Astrocyte of the cerebellum (primary cell): ENCODE measurements at places on chromosomes 12 and 14.
A peak's percentile ranks its signal among the peaks of the same experiment; 100 is the strongest.

DNA sequence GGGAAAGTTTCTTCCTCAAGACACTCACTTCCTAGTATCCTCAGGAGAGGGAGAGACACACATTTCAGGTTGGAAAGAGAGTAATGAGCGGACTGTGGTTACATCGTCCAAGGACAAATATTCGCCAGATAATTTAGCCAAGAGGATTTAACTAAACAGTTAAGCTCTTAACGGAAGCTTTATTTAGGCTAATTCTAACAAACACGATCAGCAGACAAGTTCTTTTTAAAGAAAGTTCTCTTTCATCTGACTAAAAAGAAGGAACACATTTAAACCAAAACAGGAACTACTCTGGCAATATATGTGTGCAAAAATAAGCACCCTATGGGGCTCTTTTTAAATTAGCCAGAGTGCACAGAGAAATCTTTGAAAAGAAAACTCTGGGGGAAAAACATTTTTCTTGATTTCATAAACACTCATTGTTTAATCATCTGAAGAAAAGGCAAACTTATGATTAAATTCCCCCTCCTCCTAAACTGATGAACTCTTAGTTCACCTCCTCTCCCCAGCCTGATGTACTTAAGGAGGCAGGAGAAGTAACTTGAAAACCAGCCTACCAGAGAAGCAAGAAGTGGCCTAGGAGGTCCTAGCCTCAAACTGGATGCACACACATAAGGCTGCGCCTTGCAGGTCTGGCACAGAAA, 13.3 kb upstream of the BTG1 start:
- DNase-seq, result no peak

- DNase-seq, result no peak
Observed at GRCh38 chr14:49858383-49858782, 5.8 kb upstream of the NEMF start.

DNA sequence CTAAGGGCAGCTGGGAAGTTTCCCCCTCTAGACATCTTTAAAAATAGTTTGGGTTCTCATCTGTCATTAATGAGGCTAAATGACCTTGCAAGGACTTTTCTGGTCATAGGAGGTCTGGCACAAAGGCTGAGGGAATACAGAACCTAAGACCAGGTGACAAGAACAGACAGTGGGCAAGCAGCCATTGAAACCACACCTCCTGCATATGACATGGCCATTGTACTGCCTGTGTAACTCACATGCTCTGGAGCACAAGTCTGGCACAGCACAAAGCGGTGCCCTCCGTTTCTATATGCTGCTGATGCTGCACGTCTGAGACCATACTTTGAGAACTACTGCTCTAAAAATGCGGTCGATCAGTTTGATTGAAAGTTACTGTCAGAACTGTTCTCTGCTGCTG, 143.3 kb downstream of the APAF1 start:
- DNase-seq, result no peak

- no peak for DNase-seq
Observed at GRCh38 chr14:68822132-68822651, 29.3 kb upstream of the ZFP36L1 start.

DNA sequence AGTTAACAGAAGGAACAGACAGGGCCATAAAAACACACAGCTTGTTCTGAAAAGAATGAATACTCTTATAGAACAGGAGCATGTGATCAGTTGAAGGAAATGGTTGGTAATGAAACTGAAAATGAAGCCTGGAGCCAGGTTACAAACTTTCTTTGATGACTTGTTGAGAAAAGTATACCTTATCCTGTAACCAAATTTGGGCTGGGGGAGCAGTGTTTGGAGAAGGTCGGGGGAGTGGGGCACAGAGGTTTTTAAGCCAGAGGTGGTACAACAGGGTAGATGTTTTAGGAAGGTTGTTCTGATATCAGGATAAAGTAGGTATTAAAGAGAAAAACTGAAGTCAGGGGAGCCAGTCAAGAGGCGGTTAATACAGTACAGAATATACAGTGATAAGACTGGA, 8.2 kb downstream of the GOLT1B start:
- no peak for DNase-seq

DNA sequence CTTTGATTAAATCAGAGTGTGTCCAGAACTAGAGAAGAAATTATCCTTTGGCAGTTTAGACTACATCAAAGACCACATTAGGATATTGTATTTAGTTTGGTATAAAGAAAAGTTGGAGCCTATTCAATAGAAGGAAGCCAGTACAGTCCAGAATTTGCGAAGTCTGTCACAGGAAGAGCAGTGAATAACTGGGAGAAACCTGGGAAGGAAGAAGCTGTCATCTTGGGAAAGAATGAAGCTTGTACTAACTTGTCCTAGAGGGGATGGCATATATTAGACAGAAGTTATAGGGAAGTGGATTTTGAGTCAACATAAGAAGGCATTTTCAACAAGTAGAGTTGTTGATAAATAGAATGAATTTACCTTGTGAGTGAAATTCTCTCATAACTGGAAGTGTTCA, 386.7 kb downstream of the LRIG3 start:
- DNase-seq, result no peak

- DNase-seq, result no peak
Observed at GRCh38 chr14:82536566-82536965, 1002.9 kb upstream of the SEL1L start.

- no peak for DNase-seq
Observed at GRCh38 chr12:102374190-102374589, 106.2 kb downstream of the IGF1 start.

DNA sequence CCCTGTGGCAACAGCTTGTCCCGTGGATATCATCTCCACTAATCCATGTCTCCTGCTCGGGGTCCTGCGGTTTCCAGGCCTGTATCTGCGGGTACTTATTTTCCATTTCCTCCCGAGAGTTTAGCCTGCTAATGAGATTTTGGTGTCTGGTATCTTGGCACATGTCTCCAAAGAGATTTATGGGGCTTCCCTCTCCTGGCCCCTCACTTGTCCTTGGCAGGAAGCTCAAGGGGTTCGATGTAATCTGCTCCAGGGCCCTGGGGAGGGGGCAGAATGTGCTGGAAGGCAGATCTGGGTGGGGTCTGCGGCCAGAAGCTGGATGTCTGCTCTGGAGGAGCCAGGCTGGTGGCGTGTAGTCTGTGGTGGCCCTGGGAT, 85.7 kb downstream of the KIF26A start:
- DNase-seq, result no peak

DNA sequence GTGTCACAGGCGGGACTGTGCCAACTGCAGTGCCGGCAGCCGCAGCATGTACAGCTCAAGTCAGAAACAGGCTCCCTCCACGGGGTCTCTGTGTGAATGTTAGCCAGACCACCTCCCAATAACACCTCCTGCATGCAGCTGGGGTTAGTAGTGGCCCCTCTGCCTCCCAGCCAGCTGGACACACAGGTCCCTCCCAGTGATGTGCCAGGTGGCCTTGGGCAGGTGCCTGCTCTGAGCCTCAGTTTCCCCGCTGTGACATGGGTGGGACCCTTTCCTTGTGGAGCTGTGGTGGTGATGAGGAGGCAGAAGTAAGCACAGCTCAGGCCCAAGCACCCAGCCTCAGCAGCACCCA, 139.9 kb downstream of the ADGRD1 start:
- no peak for DNase-seq

DNA sequence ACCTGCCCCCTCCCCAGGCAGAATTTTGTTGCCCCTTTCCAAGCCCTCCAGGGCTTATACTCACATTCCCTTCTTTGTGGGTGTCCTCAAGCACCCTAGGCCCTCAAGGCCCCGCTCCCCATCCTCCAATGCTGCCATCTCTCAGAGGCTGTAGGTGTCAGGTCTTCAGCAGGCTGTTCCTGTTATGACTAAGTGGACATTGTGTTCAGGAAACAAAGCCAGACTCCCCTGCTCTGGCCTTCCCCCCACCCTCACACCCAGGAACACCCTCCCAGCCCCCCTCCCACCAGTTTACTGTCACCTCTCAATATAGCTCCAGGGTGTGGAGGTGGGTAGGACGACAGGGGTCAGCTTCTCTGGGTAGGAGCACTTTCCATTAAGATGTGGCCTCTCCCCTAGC, 1.4 kb upstream of the MYH6 start:
- DNase-seq, result no peak

DNA sequence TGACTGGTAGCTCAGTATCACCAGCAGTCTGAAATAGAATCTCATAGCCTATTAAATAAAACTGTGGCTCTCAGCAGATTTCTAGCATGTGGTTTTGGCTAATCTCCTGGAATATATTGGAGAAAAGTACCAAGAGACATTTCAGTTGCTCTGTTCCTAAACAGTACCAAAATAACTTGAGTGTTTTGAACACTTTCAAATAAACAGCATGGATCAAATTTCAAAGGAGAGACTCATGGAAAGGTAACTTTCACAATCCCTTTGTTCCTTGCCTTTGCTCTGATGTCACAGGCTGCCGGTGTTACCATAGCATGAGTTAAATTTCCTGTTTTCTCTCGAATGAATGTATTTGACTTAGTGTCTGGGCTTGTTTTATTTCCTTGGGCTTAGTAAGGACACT, 3.4 kb downstream of the ARG2 start:
- DNase-seq, result peak; percentile 46

- DNase-seq, result no peak
Observed at GRCh38 chr12:132881818-132882217, 5.6 kb downstream of the CHFR start.

GRCh38 chr12:6281081-6281809, 29.2 kb upstream of the PLEKHG6 start:
- no peak for DNase-seq

- no peak for DNase-seq
Observed at GRCh38 chr12:30909349-30910037, 17.1 kb upstream of the TSPAN11 start.

- DNase-seq, result no peak
Observed at GRCh38 chr14:71594821-71595220, 337.4 kb upstream of the RGS6 start.

DNA sequence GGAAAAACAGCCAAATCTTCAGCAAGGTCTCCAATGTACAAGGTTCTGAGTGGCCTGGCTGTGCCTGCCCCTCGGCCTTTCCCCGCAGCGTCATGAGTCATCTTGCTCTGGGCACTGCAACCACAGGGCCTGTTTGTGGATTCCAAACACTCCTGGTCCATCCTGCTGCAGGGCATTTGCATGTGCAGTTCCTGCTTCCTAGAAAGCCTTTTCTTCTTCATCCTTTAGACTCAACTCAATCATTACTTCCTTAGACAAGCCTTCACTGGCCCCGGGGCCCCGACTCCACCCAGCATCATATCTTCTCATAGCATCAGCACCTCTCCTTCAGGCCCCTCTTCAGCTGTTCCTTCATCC, 101.8 kb upstream of the EGLN3 start:
- DNase-seq, result peak; percentile 50

DNA sequence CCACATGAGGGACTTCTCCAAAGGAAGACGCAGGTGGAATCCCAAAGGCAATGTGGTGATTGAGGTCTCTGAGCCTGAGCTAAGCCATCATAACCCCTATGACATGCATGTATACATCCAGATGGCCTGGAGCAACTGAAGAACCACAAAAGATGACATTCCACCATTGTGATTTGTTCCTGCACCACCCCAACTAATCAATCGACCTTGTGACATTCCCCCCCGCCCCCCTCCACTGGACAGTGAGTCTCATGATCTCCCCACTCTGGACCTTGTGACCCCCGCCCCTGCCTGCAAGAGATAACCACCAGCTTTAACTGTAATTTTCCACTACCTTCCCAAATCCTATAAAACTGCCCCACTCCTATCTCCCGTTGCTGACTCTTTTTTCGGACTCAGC, 87.9 kb downstream of the VCPKMT start:
- no peak for DNase-seq

GRCh38 chr12:92134638-92135274, 10.9 kb downstream of the BTG1 start:
- DNase-seq, result peak; percentile 48

- DNase-seq, result no peak
Observed at GRCh38 chr12:12786351-12786705, 869 bp downstream of the APOLD1 start.

DNA sequence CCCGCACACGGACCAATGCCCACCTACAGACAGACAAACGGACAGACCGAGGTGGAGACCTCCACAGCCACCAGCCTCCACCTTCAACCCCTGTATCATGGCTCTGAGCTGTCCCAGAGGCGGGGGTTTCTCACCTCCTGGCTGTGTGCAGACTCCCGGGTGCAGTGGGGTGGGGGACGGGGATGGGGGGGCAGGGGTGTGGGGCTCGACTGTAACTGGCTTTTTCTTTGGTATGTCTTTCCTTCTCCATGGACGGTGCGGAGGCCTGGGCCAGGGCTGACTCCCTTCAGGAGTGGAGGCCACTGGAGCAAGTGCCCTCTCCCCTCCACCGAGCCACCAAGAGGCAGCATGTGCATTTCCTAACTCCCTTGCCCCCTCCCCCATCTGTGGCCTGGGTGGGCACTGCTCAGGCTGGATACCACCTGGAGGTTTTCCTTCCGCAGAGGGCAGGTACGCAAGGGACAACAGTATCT, 122.6 kb downstream of the ESRRB start:
- DNase-seq, result no peak

DNA sequence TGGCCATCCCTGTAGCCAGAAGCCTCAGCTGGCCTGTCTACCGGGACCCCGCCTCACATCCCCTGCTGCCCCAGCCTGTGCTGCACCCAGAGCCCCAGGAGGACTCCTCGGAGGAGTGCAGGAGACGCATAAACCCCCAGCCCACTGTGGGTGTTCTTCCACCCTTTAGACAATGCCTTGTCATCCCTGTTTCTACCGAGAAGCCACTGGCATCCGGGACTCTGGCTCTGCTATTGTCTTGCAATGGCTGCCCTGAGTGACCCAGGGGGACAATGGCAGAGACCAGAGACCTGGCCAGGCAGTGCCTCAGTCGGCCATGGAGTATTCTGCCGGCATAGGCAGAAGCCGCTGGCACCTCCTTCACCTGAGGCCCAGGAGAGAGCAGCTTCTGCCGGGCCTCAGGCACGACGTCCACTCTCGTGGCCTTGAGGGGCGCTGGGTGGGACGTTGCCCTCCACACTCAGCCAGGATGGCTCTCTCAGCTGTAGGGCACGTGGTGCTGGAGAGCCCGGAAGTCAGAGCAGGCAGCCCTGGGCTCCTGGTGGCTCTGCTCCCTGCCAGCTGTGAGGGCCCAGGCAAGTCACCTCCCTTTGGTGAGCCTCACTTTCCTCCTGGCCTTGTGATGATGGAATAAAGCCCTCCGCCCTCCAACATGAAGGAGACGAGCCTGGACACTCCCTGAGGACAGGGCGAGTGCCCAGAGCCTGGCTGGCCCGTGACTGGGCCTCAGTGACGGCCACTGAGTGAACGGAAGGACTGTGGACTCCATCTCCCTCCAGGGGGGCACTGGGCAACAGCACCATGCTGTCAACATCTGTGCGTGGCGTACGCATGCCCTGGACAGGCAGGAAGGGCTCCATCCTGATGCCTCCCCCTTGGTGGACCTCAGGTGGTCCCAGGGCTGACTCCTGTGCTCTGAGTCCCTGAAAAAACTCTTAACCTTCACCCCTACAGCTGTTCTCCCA, 41.0 kb downstream of the TRAFD1 start:
- no peak for DNase-seq

GRCh38 chr12:79764641-79765040, 73.9 kb upstream of the PAWR start:
- no peak for DNase-seq

- DNase-seq, result no peak
Observed at GRCh38 chr12:110403976-110404682, 621 bp upstream of the ANAPC7 start.

- no peak for DNase-seq
Observed at GRCh38 chr14:104333646-104334423, 195.4 kb downstream of the KIF26A start.

GRCh38 chr12:56029166-56029519, 8.3 kb downstream of the IKZF4 start:
- DNase-seq, result no peak
